ENCODE measurements at places on chromosomes 3 and 15.

GRCh38 chr3:176927280-176927679, 270.0 kb downstream of the TBL1XR1 start:
- DNase-seq, result no peak

GRCh38 chr3:63588895-63589294, 63.6 kb upstream of the SNTN start:
- DNase-seq, result no peak

GRCh38 chr3:152519376-152519775, 250.6 kb downstream of the MBNL1 start:
- no peak for DNase-seq

DNA sequence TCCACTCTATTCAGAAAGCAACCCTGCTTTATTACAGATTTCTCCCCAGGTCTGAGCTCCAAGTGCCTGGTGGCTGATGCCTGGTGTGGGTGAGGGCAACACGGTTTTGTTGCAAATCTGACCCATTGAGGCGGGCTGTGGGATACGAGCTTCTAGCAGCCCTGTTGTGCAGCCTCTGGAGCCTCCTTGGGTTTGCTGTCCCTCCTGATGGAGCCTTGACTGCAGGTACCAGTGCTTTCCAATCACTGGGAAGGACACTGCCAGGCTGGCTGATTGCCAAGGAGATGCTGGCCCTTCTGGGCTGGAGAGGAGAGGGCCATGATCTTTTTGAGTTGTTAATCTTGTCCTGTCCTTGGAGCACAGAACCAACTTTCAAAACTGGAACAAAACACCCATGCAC, 151.0 kb upstream of the RGMA start:
- no peak for DNase-seq

DNA sequence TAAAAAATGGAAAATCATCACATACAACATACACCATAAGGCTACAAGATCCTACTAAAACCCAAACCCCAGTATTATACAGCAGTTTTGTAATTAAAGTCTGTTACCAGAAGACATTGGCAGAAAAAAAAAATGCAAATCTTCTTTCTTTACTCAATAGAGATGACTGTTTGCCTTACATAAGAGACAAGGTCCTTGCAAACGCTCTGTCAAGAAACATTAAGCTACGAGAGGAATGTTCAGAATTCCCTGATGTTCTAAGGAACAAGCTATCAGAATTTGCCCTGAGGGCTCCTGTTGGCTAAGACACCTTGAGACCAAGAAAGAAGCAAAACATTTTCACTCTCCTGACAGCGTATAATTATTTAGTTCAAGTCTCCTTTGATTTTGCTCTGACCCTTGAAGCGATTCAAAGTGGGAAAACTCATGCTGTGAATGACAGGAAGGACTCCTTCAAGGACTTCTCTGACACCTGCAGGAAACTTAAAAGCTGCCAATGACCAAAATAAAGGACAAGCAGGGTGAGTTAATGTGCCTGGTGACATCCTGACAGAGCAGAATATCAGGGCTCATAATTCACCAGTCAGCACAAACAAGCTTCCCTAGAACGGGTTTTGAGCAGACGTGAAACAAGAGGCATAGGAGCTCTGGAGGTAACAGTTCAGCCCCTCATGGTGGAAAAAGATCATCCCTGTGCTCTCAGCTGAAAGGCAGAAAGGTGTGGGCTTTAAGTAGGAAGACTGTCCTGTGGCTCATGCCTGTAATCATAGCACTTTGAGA, 2.5 kb downstream of the SCAMP2 start:
- no peak for DNase-seq

DNA sequence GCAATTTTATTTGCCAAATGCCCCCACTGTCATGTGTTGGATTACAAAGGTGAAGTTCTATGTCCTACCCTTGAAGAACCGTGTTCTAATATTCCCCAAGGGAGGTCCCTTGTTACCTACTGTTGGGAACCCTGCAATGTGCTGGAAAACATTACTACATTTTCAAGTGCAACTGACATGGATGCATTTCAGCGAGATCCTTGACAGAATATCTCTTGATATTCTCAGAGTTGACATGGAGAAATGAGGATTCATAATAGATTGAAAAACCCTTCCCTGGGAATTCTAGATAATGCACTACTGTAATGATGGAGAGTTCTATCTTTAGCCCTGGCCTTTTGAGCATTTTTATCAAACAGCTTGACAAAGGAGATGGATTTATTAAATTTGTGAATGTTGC, 397.4 kb downstream of the FEZF2 start:
- DNase-seq, result no peak

DNA sequence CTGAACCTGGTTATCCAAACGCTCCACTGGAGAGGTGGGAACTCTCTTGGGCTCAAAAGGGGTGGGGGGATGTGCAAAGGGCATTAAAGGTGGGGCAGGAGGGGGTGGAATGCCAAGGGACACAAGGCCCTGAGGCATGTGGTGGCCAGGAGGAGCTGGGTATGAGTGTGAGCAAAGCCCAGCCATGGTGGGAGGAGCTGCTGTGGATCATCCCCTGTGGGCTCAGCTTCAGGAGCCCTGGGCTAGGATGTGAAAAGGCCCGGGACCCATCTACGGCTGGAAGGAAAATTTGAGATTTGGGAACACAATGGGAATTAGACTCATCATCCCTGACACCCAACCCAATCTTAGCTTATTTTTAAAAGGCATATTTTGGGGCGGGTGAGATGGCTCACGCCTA, 33.3 kb downstream of the MGLL start:
- DNase-seq, result no peak

DNA sequence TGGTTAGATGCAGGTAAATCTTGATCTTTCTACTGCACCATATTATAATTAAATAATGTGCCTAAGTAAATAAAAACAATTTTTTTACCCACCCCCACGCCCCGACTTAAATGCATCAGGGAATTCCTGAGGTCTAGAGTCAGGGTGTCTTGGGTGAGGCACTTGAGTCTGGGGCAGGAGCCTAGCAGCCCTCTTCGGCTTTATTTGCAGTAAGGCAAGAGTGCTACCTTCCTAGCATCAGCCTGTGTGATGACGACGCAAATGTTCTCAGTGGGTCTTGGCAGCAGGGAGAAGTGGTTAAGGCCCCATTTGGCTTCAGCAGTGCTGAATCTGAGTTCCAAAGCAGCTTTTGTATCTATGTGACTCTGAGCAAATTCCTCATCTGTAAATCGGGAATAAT, 88.7 kb downstream of the POLR2M start:
- DNase-seq, result no peak

GRCh38 chr15:40906991-40907802, 12.9 kb downstream of the VPS18 start:
- peak; percentile 72 for DNase-seq

DNA sequence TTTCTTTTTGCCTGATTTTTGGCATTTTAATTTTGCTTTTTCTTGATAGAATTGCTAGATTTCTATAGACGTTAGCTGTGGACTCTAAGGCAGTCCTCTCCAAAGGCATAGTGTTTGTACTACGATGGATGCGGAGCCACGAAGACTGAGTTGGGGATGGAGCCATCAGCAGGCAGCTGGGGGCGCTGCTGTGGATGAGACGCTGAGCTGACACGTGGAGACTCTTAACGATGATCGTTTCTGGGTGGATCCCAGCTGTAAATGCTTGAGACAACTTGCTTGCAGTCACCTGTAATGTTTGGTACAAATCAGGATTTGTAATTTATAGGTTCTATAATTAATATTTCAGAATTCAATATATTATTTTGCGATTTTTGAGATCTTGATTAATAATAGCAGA, 13.3 kb upstream of the PPP1R2 start:
- DNase-seq, result no peak

- no peak for DNase-seq
Measured at GRCh38 chr3:29440413-29441305, 159.8 kb downstream of the RBMS3 start.

DNA sequence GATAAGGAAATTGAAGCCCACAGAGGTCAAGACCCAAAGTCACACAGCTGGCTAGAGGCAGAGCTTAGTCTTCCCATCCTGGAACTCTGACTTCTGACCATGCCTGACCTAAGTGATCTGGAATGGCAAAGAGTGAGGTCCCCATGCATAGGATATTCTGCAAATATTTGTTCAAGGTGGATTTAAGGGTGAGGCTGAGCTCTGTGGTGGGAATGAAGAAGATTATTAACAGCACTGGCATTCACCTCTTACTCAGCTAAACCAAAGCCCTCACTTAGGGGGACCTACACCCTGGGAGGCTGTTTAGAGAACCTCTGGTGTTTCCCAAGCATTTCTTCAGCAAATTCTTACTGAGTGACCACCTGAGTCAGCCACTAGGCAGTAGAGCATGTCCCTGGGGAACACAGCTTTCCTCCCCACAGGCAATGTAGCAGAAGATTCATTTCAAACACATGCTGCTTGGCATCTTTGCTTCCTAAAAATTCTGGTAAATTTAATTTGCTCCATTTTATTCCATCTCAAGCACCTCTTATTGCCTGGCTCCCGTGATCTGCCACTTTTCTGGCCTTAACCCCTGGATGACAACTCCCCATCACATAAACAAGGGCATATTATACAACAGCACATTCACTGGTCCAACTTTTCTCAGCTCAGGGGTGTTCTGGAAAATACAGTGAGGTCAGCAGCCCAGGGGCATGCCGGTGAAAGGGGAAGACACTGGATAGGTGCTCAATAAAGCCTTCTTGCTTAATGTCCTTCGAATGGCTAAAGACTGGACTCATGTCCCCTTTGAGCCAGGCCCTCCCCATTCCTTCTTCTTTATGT, 176.0 kb downstream of the ABHD5 start:
- no peak for DNase-seq

DNA sequence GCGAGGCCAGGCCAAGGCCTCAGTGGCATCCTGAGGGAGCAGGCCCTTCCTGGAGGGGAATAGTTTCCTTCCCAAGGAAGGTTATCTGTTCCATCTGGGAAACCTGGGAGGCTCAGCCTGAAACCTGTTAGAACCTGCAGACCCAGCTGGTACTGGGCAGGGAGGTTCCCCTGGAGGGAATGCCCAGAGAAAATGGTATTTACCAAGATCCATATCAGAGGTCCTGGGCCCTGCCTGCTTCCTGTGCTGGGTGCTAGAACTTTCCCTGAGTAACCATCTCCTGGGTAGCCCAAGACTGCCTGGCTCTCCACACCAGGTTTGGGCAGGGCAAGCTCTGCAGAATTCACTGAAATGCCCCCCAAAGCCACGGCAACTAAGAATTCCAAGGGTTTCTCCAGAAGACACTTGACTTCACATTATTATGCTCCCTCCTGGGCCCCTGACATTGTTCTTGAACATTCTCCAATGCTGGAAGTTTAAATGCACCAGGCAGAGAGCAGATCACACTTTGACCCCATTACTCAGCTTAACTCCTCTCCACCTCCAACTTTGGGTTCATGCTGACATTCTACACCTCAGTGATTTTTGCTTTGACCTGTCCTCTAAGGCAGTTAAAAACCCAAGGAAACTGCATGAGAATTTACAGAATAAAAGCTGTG, 2.0 kb downstream of the CA12 start:
- DNase-seq, result no peak

GRCh38 chr3:125033135-125033534, 22.7 kb downstream of the HEG1 start:
- DNase-seq, result no peak

DNA sequence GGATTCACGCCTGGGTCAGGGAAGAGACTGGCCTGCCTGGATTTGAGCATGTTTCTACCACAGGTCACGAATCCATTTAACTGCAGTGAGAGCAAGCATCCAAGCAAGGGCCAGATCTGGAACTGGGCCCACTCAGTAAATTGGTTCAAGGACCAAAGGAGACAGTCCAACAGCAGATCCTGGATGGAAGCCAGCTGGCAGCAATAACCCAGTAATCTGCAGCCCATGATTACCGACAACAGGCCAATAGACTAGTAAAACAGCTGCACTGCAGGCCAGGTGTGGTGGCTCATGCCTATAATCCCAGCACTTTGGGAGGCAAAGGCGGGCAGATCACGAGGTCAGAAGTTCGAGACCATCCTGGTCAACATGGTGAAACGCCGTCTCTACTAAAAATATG, 11.8 kb downstream of the SAMD7 start:
- DNase-seq, result no peak

- DNase-seq, result no peak
Measured at GRCh38 chr3:196096382-196096953, 14.6 kb upstream of the TFRC start.

DNA sequence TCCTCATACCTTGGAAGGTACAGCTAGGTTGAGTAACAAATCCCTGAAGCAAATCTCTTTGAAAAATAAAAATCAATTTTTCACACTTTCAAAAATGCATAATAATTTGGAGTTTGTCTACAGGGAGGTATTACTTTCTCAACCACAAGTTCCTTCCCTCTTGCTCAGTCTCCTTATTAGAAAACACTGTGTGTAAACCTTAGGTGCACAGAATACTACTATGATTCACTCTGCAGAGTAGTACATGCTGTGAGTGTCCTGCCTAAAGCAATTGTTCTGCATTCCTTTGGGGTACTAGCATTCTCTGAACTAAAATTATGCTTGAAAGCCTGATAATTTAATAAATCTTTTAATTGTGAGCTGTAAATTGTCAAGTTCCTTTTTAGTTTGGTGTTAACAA, 115.9 kb upstream of the EPHA3 start:
- DNase-seq, result no peak

DNA sequence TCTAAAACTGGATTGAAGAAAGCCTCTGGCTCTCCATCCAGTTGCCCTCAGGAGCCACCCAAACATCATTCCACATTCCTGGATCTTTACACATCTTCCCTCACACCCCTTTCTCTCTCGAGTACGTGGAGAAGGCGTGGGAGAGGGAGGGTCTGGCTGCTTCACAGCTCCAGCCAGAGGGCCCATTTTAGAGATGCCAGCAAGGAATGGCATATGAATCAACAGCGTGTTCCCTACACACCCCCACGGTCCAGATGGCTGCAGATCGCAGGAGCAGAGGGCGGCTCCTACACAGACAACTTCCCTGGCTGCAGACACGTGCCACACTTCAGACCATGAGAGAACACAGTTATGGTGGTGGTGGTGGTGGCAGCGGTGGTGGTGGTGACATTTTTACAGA, 280.1 kb downstream of the ERC2 start:
- no peak for DNase-seq

- no peak for DNase-seq
Measured at GRCh38 chr3:115688418-115688817, 65.1 kb downstream of the GAP43 start.

All from natural killer cell treated with Interleukin-12 subunit alpha and Interleukin-12 subunit beta and Interleukin-15 and Interleukin-18, amount 100 ng/mL, for 72 hours (primary cell).